ENCODE measurements at places on chromosomes 1 and 21. TPM values are rescaled to one million over a fixed set of nuclear protein-coding genes. Genes with fewer than 3 reads are reported as not detected.

RTCA gene
- 46.3 TPM for total RNA-seq

S100A5 gene
- total RNA-seq, result not detected

C4BPB gene
- 6.6 TPM for total RNA-seq

HTR1D gene
- total RNA-seq, result 0.54 TPM

MMEL1 gene
- not detected for total RNA-seq

DNASE2B gene
- not detected for total RNA-seq

- no peak for DNase-seq
Observed at GRCh38 chr1:37704966-37705365, 12.7 kb downstream of the CDCA8 start.

GRCh38 chr1:162003830-162004215, 19.8 kb downstream of the OLFML2B start:
- no peak for DNase-seq

DNA sequence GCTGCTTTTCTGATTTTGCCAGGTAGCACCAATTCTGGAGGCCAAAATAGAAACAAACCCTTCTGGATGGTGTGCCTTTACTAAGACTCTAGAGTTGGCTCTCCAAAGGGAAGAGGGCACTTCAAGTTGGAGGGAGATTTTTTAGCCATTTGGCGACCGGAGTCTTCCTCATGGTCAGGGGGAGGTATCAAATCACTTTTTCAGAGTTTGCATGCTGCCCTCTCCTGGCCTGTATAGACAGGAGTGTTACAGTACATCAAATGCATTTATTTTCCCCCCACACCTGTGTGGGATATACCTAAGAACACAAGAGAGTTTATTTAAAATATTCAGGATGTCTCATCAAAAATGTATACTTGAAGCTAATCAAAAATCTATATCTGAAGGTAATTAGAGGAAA, 3.2 kb downstream of the GREM2 start:
- peak; percentile 22 for DNase-seq

GRCh38 chr1:232655028-232655745, 25.3 kb upstream of the SIPA1L2 start:
- DNase-seq, result no peak

DNA sequence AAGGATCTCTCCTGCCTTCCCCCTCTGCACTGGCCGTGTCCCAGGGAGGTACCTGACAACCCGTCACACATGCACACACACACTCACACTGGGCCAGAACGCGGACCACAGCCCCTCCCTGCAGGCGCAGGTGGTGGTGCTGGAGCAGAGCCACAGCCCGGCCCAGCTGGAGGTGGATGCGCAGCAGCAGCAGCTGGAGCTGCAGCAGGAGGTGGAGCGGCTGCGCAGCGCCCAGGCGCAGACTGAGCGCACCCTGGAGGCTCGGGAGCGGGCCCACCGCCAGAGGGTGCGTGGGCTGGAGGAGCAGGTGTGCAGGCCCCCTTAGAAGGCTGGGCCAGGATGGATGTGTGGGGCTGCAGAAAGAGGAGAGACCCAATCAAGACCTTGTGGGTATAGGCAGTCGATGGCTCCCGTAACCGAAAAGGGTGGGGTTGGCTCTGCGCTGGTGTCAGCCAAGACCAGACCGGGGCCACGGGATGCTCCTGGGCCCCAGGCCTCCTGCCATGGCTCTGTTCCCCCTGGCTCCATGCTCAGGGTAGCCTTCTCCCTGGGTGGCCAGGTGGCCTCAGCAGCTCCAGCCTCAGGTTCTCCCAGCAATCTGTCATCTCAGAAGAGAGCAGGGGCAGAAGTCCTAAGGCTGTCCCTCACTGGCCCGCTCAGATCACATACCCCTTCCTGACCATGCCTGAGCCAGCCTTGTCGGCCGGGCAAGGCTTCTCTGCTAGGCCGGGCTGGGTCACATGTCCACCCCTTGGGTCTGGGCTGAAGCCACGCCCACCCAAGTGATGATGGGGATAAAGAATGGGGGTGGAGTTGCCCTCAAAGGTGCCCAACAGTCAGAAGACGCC, 8.9 kb downstream of the MFAP2 start:
- DNase-seq, result no peak

DNA sequence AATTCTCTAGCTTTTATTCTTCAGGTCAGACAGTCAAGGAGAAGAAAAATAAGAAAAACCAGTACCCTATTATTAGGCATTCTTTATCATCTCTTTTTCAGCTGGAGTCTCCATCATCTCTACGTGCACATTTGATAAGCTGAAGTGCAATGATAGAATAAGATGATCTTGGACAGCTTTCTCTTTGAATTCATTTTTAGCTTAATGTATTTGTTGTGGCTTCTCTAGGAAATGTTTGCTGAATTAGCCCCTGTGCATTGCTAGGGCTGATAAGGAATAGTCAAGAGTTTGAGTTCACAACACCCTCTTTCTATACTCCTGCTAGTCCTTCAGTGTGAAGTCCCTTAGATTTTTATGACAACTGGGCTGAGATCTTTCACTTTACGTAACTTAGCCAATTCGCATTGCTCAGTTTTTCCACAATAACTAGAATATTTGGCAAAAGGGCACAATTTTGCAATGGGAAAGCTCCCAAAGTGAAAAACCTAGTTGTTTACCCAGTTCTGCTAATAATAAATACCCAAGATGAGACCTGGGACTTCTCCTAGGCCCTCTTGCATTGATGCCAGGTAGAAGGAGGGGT, 7.0 kb upstream of the KCNJ15 start:
- no peak for DNase-seq

- no peak for DNase-seq
Observed at GRCh38 chr1:51578383-51579109, 38.3 kb upstream of the OSBPL9 start.

DNA sequence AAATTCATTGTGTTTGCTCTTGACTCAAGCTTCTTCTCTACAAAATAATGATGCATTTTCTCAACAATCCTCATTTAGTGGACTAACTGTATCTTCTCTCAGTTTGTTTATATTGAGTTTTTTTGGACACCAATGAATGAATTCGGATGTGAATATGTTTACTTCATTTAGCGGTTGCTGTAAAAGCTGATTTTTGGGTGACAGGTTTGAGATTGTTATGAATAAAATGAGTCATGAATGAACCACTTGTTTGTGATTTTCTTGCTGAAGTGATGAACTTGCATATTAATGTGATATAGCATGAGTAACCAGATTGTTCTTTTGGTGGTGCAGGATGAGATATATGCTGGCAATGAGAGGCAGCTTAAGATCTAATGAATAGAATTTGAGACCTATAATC, 3.1 kb downstream of the DNM3 start:
- DNase-seq, result no peak

- no peak for DNase-seq
Observed at GRCh38 chr1:8294170-8294697, 23.7 kb upstream of the SLC45A1 start.

DNA sequence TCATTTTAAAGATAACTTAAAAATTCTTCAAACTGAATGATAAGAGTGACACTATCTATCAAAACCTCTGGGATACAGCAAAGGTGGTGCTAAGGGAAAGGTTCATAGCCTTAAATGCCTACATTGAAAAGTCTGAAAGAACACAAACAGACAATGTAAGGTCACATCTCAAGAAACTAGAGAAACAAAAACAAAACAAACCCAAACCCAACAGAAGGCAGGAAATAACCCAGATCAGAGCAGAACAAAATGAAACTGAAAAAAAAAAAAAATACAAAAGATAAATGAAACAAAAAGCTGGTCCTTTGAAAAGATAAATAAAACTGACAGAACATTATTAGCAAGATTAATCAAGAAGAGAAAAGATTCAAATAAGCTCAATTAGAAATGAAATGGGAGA, 6.8 kb downstream of the ODF2L start:
- DNase-seq, result no peak

DNA sequence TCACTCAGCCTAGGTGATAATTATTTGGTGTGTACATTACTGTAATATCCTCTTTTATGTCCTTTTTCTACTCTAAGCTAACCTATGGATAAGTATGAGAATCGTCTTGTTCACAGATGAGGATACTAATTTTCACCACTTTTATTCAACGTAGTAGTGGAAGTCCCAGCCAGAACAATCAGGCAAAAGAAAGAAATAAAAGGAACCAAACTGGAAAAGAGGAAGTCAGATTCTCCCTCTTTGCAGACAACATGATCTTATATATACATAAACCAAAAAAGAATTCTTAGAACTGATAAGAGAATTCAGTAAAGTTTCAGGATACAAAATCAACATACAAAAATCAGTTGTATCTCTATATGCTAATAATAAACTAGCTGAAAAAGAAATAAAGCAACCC, 12.6 kb upstream of the RGL1 start:
- DNase-seq, result no peak

- DNase-seq, result peak; percentile 41
Observed at GRCh38 chr1:241423541-241424479, 66.8 kb upstream of the RGS7 start.

- DNase-seq, result no peak
Observed at GRCh38 chr21:16426936-16427335, 697.2 kb downstream of the USP25 start.

GRCh38 chr1:56576880-56577405, 2.4 kb downstream of the PLPP3 start:
- DNase-seq, result peak; percentile 15

DNA sequence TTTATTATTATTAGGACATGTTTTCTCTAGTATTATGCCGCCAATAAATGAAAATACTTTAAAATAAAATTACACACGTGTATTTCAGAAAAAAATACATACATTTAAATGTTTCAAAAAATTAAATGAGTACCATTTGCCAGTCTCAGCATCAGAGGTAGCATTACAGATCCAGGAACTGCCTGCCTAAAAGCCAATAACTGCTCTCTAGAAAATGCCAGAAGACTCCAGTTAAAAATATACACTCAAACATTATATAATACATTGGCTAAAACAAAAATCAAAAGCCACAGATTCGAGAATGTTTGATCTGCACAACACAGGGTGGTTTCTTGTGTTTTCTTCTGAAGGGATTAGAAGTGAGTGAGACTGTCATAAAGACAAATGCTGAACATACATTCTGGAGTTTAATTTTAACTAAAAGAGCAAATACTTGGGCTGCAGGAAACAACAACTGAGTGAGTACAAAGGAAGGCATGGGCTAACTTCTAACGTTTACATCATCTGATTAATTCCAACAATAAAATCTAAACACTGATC, 105.5 kb downstream of the RERE start:
- DNase-seq, result no peak

GRCh38 chr1:14080653-14081052, 380.7 kb downstream of the PRDM2 start:
- no peak for DNase-seq

Measured in endothelial cell (in vitro differentiated cells).